ENCODE measurements at places on chromosomes 11 and 22.
A peak's percentile ranks its signal among the peaks of the same experiment; 100 is the strongest.

DNA sequence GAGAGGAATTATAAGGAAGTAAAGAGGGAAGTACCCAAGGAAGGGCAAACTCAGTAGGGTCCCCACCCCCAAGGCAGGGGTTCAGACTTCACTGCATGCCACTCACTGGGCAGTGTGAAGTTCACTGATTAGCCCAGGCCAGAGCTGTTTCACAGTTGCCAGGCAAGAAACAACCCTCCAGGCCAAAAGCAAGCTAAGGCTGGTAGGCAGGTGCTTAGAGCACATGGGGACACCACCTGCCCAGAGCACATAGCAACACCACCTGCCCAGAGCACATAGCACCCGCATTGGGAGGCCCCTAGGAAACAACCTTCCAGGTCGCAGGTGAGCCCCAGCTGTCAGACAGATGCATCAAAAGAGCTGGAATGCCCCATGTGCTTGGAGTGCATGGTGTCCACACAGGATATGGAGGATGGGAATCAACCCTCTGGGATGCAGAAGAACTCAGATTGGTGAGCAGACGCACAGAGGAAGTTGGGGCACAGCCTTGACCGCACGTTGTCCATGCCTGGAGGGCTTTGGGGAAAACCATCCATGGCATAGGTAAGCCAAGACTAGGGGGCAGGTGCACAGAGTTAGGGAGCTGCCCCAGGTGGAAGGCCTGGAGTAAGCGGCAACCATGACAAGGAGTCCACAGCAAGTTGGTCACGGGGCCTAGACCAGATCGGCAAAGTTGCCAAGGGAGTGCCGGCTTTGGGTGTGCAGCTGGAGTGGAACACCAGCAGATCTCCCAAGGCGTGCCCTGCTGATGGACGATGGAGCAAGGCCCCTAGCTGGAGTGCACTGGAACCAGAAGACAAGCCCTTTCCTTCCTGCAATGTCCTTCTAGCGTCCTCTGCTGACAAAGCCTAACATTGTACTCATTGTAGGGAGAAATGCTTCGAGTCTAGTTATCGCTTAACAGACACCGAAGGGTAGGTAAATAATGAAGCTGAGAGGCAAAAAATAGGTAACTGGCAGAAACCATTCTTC, 7.8 kb upstream of the TMEM216 start:
- peak; percentile 26 for DNase-seq

DNA sequence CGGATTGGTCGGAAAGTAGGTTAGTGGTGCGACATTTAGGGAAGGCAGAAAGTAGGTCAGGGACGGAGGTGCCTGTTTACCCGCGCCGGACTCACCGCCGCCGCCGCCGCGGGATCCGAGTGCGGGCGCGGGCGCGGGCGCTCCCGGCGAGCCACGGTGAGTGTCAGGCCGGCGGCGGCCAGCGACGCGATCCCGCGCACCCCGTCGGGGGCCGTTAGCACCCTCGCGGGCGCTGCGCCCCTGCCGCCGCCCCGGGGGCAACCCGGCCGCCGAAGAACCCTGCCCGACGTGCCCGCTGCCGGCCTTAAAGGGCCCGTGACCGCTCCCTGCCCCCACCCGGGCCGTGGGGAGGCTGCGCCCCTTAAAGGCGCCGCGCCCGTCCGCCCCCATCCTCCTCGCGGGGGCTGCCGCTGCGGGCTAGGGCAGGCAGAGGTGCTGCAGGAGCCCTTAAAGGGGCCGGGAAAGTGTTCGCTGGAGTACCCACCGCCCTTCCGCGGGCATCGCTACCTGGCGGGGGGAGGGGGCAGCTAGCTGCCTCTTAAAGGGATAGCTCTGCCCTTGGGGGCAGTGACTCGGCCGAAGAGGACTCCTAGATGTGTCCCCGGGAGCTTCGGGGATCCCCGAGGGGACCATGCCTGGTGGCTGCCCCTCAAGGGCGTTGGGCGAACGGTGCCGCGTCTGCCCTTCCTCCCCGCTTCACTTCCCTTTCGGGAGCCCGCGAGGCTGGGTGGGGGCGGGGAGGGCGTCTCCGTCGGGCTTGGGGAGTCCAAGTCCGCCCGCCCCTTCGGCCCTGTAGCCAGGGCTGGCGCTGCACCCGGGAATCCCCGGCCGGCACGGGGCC, at the start of gene BMAL1:
Gene BMAL1, plus strand, starts transcription at position 23 of the 841 bp plus-strand sequence. CDS start 76,519 bp downstream, outside the sequence.
- DNase-seq = peak; percentile 43

- peak; percentile 98 for DNase-seq
Measured at GRCh38 chr22:36331306-36331911, 56.4 kb downstream of the MYH9 start.

DNA sequence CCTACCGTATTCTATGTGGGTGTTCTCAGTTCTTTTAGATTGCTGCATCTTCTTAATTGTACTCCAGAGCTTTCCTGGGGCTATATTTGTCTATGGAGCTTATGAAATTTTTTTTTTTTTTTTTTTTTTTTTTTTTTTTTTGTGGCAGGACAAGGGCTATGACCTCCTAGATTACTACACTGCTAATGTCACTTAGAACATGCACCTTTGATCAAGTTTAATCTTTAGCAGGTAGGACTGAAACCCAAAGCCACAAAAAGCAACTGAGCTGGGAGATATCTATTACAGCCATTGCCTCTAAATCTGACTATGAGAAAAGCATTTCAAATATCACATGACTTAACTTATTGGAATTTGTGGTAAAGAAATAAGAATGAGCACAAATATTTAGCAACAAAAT, 21.7 kb upstream of the ABTB2 start:
- DNase-seq = no peak

DNA sequence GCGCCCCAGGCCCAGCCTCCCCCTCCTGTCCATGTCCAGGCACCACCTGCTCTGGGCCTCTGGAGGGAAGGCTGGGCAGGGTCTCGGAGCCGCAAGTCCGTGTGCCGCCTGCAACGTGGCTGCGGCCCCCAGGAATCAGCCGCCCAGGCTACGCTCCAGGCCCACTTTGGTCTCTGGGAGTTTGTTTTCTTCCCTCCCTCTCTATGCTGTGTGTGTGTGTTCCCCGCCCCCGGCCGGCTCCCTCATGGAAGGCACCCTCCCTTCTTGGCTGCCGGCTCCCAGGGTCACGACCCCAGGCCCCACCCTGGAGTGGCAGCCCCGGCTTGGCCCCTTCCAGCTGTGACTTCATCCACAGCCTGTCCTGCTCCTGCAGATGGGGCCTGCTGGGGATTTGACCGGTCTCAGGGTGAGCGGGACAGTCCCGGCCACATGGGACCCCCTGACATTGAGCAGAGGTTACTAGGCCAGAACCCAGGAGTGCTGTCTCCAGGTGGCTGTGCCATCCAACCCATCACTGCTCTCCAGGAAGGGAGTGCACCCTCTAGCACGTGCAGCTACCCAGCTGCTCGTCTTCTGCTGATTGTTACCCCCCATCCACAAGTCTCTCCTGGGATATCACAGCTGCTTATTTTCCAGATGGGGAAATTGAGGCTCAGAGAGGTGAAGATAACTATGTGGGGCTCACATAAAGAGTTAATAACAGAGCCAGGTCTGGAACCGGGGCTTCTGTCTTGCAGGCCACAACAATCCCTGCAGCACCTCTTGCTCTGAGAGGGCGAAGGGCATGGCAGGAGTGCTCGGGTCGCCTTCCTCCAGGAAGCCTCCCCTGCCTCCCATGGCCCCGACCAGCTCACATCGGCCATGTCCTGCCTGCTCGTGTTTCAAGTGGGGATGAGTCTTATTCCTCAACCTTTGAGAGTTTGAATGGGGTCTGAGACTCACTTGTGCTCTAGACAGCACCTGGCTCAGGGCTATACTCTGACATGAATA, 2.8 kb upstream of the LIF start:
- no peak for DNase-seq

DNA sequence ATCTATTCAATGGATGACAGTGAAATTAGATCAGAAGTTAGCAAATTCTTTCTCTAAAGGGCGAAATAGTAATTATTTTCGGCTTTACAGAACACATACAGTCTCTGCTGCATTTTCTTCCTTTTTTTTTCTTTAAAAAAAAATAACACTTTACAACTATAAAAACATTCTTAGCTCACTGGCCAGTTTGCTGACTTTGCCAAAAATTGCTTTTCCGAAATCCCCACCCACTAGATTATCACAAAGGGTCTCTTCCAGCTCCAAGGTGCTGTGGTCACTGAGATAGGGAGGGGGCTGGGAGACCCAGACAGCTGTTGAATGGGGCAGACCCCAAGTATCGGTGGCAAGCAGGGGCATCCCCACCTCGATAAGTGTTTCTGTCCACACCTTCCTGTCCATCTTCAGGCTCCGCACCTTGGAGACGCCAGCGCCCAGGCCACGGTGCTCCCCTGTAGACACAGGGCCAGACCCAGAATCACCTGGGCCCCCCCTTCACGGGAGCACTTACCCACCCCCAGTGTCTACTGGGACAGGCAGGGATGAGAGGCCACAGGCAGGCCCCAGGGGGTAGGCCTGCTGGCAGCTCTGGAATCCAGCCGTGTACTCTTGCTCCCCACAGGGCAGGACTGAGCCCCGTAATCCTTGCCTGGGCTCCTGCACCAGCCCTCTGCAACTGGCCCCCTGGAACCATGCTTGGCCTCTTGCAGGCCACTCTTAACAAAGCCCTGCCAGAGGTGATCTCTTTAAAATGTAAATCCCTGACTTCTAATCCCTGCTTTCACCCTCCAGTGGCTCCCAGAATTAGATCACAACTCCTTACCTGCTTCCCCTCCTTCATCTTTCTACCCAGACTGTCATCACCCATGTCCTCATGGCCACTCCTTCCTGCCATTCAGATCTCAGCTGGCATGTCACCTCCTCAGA, 31.5 kb upstream of the PDE2A start:
- DNase-seq = no peak

- peak; percentile 65 for DNase-seq
Measured at GRCh38 chr11:9716275-9717039, 52.6 kb downstream of the SWAP70 start.

DNA sequence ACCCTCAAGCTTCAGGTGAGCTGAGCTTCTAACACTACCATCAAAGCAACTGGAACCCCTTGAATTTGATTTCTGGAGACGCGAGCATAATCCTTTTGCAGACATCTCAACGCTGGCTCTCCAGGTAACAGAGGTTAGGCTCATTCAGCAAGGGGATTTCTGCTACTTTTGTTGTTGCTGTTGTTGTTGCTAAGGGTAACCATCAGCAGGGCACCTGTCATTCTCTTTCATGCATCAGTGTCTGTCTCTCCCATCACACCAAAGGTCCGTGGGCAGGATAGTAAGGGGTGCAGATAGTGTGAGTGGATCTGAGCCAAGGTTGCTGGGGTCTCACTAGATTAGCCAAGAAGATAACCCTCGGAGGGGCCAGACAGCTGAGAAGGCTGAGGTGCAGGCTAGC, 90.3 kb downstream of the TP53I11 start:
- DNase-seq = no peak

- DNase-seq = no peak
Measured at GRCh38 chr11:1223346-1224110, 662 bp downstream of the MUC5B start.

DNA sequence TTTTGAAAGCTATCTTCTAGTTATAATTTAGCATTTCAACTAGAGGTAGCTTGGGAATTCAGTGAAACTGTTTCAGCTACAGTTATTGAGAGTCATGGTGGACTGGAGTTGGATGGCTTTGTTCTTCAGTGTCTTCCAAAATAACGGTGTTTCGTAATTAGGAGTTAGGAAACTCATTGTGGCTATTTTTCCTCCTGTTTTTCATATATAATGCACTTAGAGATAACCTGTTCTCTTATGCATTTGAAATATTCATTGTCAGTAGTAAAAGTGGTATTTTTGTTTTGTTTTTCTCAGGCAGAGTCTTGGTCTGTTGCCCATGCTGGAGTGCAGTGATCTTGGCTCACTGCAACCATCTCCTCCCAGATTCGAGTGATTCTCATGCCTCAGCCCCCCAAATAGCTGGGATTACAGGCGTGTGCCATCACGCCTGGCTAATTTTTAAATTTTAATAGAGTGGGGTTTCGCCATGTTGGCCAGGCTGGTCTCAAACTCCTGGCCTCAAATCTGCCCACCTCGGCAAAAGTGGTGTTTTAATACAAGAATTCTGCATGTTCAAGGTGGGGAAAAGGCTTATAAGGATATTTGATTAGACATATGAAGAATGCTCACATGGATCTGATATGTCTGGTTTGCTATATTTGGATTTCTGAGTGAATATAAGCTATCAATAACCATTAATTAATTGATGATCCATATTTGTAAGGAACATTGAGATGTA, 12.7 kb downstream of the PDHX start:
- DNase-seq = no peak

GRCh38 chr11:100739666-100740065, 52.6 kb downstream of the ARHGAP42 start:
- peak; percentile 96 for DNase-seq

DNA sequence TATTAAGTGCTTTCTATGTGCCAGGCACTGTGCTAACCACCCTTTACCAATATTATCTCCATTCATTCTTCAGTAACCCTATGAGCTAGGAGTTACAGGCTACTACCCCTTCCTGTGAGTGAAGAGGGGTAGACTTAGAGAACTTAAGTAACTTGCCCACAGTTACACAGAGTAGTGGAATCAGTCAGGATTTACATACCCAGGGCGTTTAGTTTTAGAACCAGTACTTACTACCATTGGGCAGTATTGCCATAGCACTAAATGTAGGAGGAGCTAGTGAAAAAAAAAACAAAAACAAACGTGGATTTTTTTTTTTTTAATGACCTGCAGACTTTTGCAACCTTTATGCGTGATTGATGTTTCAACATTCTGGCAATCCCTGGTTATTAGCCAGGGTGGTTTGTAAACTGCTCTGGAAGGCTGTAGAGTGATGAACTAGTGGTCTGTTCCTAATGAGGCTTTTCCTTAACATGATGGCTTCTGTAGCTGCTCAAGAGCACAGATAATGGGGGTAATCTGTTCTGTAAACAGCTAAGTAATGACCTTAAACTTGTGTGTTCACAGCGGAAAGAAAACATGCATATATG, 11.4 kb downstream of the TBCEL start:
- no peak for DNase-seq

DNA sequence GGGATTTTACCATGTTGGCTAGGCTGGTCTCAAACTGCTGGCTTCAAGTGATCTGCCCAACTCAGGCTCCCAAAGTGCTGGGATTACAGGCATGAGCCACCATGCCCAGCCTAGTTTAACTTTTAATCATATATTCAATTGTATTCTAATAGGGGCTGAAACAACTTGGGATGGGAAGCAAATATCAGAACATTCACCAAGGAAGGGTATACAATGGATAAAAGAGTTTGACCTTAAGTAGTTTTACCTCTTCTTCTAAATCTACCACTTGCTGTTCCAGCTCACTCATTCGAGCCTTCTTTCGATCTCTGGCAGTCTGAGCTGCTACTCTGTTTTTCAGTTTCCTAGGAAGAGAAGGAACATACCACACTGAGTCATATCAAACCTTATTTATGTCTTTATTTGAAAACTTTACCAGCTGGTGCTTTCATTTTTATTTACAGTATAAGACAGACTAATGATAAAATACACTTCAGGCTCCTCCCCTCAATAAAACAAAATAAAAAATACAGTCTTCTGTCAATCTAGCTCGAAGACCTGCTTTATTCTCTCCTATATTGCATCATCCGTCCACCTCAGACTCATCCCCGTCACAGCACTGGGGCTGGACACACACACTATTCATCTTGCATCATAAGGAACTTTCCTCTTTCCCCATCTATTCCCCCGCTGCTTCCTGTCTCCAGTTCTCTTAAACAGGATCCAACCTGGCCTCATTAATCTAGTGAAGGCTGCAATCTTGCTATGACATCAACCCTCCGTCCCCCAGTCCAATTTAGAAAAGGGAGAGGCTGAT, 1.4 kb downstream of the XBP1 start:
- DNase-seq = peak; percentile 90
